ENCODE measurements at places on chromosomes 1 and 21. TPM values are rescaled to one million over a fixed set of nuclear protein-coding genes. Genes with fewer than 3 reads are reported as not detected.

DNA sequence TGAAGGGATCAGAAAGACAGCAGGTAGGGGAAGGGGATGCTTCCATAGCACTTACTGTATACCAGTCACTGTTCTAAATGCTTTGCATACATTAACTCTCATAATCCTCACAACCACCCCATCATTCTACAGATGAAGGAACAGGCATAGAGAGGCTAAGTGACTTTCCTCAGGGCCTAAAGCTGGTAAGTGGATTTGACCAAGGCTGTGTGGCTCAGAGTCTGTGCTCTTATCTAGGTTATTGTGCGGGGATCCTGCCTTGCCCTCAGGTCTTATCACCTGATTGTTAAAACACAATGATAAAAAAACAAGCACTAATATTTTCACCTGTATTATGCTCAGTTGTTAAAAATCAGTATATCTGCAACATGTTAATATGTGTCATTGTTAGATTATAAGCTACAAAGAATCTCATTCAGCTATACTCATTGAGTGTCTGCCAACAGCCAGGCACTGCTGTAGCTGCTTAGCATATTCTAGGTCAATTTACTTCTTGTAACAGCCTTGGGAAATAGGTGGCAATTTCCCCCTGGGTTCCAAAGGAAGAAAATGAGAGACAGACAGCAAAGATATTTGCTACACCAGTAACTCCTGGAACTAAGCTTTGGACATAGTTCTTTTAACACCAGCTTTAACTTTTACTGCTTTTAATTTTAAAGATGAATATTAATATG lies 38.6 kb upstream of the RBM15 start:
- no peak for DNase-seq

DNA sequence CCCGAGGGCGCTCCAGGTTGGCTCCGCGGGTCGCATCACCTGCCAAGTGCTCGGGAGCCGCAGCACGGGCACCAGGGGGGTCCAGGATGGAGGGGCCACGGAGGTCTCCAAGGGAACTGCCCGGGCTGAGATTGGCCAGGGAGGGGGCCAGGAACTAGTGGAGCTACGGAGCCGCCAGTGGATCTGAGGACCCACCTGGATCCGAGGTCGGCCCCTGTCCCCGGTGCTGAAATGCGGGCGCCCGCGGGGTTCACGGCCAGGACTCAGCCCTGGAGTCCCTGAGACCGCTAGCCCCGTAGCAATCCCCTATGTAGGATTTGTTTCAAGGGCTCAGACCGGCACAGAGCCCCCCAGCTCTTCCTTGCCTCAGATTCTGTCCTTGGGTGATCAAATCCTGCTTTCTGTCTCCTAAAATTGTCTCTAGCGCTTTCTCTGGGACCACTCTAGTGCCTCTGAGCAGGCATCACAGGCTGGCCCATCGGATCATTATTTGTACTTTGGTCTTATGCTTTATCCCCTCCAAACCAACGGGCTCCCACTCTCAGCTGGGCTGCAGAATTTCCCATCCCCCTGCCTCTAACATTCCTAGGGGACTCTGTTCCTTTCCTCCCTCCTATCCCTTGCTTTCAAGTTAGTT lies 27.3 kb downstream of the KIAA2013 start:
- no peak for DNase-seq

- no peak for DNase-seq
Measured at GRCh38 chr1:226619031-226619430, 70.5 kb downstream of the STUM start.

DNA sequence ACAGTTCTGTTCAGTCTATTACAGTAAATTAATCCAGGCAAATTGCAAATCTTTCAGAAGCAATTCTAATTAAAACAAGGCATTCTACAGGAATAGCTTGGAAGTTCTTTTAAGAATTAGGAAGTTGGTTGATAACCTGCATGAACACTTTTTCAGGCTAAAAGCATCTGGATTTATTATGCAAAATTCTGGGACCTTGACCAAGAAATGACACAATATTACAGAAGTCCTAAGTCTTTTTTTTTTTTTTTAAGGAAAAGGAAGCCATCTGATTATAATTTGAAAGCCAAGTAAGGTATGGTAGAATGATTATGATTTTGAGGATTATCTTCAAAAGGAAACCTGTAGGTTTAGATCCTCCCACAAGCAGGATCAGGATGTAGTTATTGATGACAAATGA lies 74.7 kb upstream of the KCNK2 start:
- DNase-seq = peak; percentile 24

GRCh38 chr1:117674521-117675400 lies 68.9 kb downstream of the TENT5C start:
- peak; percentile 47 for DNase-seq

- DNase-seq = no peak
Measured at GRCh38 chr1:63883494-63884235, 109.8 kb downstream of the ROR1 start.

- no peak for DNase-seq
Measured at GRCh38 chr1:7967651-7968050, 6.1 kb downstream of the PARK7 start.

DNA sequence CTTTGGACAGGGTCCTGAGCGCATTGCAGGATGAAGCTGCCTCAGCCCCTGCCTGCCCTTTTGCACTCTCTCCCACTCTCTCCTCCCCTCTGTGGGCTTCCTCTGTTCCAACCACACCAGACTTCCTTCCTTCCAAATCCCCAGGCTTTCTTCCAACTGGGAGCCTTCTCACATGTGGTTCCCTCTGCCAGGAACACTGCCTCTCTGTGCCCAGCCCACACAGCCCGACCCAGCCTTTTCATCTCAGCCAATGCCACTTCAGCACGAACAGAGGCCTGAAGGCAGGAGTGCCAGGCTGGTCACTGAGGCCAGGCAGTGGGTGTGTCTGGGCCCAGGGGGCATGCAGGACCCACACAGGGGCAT lies 5.9 kb downstream of the SELENON start:
- no peak for DNase-seq

GRCh38 chr1:91455896-91456295 lies 44.8 kb upstream of the CDC7 start:
- DNase-seq = no peak

The CTXND2 gene
- not detected for total RNA-seq

DNA sequence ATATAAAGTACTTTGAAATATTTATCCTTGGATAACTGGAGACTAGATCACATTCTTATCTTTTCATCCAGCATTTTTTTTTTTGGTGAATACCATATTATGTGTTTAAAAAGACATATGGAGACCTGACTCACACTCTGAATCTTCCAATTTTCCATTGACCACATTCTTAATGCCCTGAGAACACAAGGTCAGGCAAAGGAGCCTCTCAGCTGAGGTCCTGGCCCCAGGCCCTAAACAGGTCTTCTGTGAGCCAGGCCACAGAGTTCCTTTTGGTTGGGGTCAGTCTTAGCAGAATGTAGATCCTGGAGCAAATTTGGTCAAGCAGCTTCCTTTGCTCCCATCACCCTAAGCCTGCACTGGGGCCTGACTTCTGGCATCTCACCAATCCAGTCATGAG lies 390.1 kb upstream of the ST6GALNAC5 start:
- DNase-seq = no peak

GRCh38 chr1:37257646-37258045 lies 216.7 kb upstream of the ZC3H12A start:
- DNase-seq = no peak

DNA sequence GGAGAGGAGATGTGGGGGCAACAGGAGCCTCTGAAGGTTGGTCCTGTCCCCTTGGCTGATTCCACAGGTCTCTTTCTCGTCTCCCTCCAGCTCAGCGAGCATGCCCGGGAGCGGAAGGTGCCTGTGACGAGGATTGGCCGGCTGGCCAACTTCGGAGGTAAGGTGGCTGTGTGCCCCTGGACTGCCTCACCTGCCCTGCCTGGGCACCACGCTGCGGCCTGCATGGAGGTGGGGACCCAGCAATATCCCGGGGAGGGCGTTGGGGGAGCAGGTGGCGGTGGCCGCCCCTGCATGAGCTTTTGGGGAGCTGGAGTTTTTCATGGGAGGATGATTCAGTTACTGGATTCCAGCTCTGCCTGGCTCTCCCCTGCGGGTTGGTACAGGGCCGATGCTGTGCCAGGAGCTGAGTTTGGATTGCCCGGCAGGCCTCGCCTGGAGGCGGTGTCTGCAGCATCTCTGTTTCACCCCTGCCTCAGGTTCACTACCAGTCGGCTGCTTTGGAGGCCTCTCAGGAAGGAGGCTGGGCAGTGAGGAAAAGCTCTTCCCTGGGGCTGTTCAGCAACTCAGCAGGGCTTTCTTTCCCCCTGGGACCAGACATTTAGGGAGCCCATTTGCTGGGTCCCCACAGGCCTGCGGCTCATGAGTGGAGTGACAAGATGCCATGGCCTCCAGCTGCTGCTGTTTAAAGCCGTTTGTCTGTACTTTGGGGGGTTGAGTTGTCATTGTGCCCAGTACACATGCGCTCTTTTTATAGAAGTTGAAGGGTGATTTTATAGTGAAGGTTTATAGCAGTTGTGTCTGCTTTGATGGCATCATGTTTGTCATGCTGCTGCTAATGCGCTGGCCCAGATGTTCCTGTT lies 25.7 kb downstream of the COQ8A start:
- DNase-seq = no peak

GRCh38 chr1:30110846-30111245 lies 612.5 kb downstream of the MATN1 start:
- DNase-seq = no peak

The TFF3 gene
- not detected for total RNA-seq

The LCE3A gene
- total RNA-seq = not detected

The ADAMTS5 gene
- 12.2 TPM for total RNA-seq

DNA sequence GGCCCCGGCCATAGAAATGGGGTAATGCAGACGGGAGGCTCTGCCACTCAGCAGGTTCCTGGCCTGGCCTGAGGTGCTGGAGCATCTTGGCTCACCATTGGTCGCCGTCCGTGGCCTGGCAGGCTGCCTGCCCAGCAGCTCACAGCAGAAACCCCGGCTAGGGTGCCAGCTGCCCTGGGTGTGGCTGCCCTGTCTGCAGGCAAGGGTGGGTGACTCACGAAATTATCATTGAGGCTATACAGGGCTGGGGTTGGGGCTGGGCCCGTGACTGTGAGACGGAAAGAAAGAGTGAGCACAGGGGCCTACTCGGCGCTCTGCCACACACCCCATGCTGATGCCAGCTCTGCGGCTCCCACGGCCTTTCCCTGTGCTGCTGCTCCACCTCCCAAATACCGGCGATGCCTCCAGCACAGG lies 8.0 kb upstream of the PKP1 start:
- peak; percentile 97 for DNase-seq

GRCh38 chr1:3874736-3875135 lies 17.5 kb downstream of the DFFB start:
- DNase-seq = no peak

- DNase-seq = peak; percentile 100
Measured at GRCh38 chr1:212667223-212668139, 32.2 kb downstream of the BATF3 start.

GRCh38 chr1:176838276-176838995 lies 326.1 kb downstream of the ASTN1 start:
- DNase-seq = no peak

DNA sequence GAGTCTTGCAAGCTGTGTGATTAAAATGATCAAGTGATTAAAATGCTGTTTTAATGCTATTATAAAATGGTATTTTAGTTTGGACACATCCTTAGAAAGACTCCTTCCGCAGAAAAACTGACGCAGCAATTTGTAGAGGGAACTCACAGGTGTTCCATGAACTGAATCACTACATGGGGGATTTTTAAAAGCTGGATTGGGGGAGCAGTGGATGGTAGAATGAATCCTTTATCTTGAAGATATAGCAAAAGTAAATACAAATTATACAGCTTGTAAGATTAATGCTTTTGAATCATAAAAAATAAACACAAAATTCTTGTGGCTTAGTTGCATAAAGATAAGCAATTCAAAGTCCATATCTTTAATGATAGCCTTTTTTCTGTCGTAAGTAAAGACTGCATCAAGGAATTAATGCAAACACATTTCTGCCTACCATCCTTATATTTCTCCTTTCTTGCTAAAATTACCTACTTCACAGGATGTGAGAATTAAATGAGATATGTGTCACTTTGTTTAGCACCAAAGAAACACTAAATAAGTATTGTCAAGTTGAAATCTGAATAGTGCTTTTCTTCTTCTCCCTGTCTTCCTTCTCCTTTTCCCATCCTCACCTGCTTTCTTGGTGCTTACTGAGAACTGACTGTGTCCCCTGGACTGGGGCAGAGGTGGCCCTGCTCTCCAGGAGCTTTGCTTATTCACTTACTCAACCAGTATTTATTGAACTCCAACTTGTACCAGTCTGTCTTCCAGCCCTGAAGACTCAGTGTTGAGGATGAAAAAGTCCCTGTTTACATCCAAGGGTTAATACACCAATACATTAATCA lies 61.5 kb upstream of the F3 start:
- no peak for DNase-seq

GRCh38 chr1:24206516-24207394 lies 19.7 kb upstream of the IFNLR1 start:
- no peak for DNase-seq

- no peak for DNase-seq
Measured at GRCh38 chr1:7684132-7684531, 87.0 kb upstream of the VAMP3 start.

The SERINC2 gene
- total RNA-seq = 164 TPM

GRCh38 chr1:69492286-69492685 lies 75.4 kb upstream of the LRRC7 start:
- DNase-seq = peak; percentile 75

DNA sequence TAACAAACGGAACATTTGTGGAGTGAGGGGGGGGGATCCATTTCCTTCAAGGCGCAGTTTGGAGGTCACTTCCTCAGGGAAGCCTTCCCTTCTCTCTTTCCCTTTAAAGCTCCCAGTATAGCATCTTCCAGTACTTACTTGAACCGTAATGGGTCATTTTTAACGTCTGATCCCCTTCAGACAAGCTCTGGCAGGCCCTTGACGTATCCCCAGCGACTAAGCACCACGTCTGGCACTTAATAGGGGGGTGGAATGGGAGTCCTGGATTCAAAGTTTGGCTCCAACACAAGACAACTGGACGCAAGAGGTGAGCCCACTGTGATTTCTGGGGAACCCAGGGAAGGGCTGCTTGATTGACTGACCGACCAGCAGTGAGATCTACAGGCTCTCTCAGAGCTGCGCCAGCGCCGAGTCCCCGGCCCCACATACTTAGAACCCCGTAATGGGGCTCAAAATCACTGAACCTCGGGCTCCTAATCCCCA lies 441 bp downstream of the YARS1 start:
- DNase-seq = peak; percentile 54

The KRTAP12-2 gene
- total RNA-seq = not detected

- peak; percentile 25 for DNase-seq
Measured at GRCh38 chr1:210132582-210132981, 100.0 kb upstream of the SERTAD4 start.

The OR2L5 gene
- total RNA-seq = not detected

- peak; percentile 87 for DNase-seq
Measured at GRCh38 chr21:38958940-38959691, 153.4 kb downstream of the ETS2 start.

DNA sequence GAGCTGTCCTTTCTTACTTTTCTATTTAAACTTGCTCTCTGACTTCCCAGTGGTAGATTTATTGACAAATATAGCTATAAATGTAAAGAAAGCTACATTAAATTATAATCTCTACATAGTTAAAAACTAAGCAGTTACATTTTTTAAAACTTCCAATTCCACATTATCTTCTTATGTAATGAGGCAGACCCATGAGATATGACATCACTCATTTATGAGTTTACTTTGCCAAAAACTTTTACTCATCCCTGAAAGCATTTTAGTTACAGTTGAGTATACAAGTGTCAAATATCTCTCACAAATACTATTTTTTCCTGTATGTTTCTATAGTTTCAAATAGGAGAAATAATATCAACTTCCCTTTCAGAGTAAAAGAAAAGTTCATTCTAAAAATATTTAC lies 3.8 kb downstream of the NMNAT2 start:
- DNase-seq = no peak

The SSBP3 gene
- total RNA-seq = 11.7 TPM

All from M059J (cell line).